Trophoblast cell (in vitro differentiated cells and primary cell): ENCODE measurements at places on chromosomes 11 and 22.

GRCh38 chr11:2097356-2097997 is 41.7 kb downstream of the IGF2 start:
- no peaks in the 10 kb centered on the region for H3K36me3 ChIP-seq
- H3K4me3 ChIP-seq: no peak overlapping the region
- no peak overlapping the region for H3K27ac ChIP-seq
- no peak for DNase-seq
- no peaks in the 10 kb centered on the region for H3K27me3 ChIP-seq
- peaks cover 2% of the 10 kb centered on the region for H3K4me1 ChIP-seq

- DNase-seq: no peak
- H3K27me3 ChIP-seq: no peaks in the 10 kb centered on the region
- H3K4me3 ChIP-seq: no peak overlapping the region
- no peaks in the 10 kb centered on the region for H3K36me3 ChIP-seq
These were observed 54.9 kb downstream of the CD82 start for GRCh38 chr11:44620328-44620725.

DNA sequence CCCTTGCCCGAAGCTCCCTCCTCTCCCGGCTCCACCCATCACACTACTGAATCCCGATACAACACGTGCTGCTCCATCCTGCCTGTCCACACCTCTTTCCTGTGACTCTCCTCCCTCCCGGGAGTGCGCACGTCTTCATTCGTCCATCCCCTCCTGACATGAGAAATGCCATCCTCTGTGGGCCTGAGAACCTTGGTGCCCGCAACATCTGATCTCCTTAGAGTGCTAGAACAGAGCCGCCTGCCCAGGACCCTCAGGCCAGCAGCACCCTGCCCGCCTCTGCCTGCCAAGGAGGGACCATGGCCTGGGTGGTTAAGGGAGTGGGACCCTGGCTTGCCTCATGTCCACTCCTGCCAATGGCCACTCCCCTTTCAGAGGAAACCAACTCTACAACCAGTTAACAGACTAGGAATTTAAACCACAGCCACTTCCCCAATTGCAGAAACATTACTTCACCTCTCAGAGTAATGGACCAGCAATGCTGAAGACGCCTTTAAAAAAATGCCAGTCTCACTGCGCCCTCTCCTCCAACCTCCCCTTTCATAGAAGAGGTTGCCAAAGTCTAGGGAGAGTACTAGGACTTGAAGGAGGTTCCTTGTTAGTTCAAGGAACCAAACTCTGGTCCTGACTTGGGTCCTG is 466.3 kb downstream of the OPCML start:
- peak overlapping the region; percentile 14 for H3K4me3 ChIP-seq
- H3K4me1 ChIP-seq: no peaks in the 10 kb centered on the region
- H3K27me3 ChIP-seq: no peaks in the 10 kb centered on the region
- no peak for DNase-seq
- H3K27ac ChIP-seq: no peak overlapping the region

DNA sequence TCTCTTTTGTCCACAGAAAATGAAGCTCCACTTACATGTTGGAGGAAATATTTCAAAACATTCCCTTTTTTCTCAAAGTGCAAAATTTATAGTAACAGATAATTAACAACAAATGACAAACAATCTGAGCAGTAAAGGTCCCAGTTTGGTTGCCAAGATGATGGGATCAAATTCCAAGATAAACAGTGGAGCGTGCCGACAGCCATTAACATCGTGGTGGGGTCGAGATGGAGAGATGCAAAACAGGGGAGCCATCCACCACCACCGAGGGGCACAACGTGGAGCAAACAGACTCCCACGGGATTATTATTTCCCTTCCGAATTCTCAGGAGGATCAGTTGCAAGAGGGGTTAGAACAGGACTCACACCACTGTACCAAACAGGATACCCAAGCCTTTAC is 17.2 kb downstream of the MPPED2 start:
- H3K27me3 ChIP-seq: no peaks in the 10 kb centered on the region
- no peak overlapping the region for H3K27ac ChIP-seq
- H3K4me1 ChIP-seq: no peaks in the 10 kb centered on the region
- no peak overlapping the region for H3K4me3 ChIP-seq

DNA sequence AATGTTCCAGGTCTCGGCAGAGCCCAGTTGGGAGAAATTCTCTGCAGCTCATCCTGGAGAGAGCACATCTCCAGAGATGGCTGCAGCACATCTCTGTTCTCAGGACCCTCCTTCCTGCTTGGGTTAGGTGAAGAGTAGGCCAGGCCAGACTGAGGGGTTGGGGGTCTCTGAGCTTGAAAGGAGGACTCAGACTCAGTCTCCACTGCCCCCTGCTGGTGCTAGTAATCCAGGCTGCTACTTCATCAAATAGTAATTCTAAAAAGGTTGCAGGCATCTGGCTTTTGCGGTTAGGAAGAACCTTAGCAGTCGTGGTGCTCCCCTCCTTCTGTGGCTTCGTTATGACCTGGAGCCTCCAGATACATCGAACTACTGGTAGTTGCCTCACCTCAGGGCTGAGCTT is 9.7 kb downstream of the TUB start:
- peaks cover 5% of the 10 kb centered on the region for H3K36me3 ChIP-seq
- H3K4me3 ChIP-seq: no peak overlapping the region
- no peaks in the 10 kb centered on the region for H3K27me3 ChIP-seq
- peak; percentile 39 for DNase-seq
